ENCODE measurements at places on chromosomes 16 and 17.

DNA sequence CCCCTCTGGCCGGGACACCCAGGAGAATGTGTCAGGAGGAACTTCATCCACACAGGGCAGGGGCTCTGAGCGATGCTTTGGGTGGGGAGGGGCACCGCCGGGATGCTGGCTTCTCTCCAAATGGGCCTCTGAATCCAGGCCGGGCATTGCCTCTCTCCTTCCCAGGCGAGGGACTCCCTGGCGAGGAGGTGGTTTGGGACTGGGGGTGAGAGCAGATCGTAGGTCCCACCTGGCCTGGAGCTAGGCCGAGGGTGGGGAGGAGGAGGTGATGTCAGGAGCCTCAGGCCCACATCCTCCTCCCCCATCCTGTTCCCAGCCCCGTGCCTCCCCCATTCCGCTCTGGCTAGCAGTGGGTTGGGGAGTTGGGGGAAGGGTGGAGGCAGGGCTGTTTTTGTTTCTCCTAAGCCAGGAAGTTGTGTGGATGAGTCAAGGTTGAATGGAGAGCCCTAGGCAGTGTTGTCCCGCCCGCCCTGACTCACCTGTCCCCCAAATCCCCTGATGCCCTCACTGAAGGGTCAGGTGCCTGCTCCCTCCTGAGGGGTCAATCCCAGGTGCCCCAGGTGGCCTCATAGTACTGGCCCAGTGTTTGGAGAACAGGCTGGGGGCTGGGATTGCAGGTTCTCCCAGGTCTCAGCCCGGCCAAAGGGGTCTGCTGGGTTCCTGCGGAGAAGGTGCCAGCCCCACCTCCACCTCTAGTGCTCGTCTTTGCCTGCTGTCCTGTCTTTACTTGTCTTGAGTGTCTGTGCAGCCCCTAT lies 2.8 kb downstream of the GRB7 start:
- DNase-seq = no peak

DNA sequence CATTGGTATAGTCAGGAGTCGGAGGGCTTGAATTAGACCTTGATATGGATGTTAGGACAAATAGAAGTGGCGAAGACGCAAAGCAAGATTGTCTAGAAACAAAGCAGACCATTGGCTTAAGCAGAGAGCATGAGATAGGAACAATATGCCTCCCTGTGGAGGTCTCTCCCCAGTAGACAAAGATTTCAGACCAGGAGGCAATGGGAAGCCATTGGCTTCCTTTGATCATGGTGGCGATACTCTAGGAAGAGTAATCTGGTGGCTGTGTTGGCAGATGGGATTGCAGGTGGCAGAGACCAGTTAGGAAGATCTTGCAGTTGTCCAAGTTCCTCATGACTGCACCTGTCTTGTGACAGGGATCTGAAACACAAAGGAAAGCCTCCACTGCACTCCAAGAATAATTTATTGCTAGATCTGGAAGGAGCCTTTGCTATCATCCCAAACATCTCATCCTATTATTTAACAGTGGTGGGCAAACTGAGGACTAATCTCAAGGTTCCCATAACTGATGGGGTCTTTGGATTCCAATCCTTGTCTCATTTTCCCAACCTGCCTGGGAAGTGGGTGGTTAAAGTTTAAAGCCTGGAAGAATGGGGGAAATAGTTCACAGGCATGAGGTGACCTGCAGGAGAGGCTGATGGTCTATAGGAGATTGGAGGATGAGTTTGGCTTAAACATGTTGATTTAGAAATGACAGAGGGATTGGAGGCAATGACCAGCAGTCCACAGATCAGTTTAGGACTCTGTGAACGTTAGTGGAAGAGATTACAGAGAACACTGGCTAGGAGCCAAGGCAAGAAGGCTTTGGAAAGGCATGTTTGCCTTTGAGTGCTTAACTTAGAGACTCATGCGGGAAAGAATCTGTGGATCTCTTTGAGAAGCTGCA lies 37.0 kb downstream of the HLF start:
- DNase-seq = no peak

DNA sequence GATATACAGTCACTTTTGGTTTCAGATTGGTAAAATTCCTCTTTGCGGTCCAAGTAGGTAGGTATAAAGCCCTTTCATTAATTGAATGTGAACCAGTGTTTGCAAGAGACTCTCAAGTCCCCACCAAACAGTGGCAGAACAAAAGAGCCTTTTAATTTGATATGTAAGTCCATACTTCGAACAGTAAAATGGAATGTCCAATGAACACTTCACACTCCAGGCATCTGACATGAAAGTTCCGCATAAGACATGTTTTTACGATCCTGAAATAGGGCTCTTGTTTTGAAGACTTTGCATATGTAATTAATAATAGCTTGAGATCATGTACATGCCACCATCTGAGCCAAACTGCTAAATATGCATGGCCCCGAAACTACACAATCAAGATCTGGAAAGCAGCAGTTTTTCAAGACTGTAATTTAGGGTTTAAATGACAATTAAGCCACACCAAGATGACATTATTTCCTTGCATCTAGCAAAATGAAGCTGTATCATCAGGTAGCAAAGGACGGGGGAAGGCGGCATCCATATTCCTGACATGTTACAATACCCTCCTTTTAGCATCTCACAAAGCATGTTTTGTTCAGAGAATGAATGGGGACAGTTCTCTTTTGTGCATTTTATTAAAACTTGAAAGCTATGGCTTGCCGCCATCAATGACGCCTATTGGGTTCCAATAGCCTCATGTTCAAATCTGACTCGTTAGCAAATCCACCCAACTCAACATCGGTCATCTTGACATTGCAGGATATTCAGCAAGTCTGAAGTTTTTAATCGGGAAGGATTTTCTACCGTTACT lies 39.4 kb downstream of the LITAF start:
- DNase-seq = no peak

DNA sequence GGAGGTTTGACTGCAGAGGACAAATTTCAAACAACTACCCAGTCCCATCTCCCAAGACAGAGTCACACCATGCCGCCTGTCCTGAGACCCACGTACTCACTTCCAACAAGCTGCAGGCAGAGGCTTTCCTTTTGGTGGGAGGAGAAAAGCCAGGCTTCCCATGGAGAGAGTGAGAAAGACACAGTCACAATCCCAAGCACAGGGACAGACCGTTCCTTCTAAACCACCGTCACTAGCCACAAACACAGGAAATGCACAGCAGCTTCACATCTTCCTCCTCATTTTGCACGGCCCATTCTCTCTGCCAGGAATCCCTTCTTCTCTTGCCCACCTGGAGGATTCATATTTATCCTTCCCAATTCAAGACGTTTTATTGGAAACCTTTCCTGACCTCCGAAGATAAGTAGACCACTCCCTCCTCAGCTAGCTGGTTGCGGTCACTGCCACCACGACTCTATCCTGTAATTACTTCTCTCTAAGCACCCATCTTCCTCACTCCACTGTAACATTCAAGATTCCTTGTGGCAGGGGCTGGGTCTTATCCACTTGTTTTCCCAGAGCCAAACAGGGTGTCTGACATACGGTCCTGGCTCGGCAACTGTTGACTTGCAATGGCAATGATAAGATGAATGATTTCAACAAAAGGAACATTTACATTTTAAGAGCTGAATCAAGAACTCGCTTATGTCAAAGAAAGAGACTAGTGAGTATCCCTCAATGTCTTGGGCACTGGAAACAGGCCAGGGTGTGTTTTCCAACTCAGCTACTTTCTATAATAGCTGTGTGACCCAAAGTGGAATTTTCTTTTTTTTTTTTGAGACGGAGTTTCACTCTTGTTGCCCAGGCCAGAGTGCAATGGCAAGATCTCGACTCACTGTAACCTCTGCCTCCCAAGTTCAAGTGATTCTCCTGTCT lies 87.6 kb downstream of the XYLT1 start:
- DNase-seq = no peak

DNA sequence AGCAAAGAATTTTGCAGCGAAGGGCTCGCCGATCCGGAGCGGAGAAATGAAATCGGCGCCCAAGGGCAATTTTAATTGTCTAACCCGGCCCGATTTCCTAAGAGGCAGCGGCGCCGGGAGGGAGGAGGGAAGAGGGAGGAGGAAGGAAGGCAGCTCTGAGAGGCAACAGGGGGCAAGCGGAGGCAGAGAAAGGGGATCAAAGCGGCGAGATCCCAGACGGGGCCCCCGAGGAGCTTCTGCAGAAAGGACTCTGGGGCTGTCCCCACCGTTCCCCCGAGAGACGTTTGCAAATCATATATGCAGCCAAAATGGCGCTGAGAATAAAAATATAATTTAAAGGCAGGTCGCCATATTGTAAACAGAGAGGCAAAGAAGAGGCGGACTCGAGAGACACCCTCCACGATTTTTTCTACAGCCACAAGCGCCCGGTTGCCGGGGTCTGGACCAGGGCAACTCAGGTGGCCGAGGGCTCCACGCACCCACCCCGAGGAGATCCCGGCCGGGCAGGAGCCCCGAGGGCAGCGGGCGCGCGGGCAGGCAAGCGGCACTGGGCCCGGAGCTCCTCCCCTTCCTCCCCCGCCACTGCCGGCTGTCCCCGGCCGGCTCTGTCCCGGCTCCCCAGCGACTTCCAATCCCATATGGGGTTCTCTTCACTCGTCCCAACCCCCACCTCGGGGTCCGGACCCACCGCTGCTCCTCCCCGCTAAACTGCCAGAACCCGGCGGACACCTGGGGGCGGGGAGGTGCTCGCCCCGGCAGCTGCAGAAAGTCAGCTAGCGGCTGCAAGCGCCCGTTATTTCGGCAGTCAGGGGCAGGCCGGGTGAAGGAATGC lies 1.9 kb downstream of the PHF12 start:
- peak; percentile 56 for DNase-seq

DNA sequence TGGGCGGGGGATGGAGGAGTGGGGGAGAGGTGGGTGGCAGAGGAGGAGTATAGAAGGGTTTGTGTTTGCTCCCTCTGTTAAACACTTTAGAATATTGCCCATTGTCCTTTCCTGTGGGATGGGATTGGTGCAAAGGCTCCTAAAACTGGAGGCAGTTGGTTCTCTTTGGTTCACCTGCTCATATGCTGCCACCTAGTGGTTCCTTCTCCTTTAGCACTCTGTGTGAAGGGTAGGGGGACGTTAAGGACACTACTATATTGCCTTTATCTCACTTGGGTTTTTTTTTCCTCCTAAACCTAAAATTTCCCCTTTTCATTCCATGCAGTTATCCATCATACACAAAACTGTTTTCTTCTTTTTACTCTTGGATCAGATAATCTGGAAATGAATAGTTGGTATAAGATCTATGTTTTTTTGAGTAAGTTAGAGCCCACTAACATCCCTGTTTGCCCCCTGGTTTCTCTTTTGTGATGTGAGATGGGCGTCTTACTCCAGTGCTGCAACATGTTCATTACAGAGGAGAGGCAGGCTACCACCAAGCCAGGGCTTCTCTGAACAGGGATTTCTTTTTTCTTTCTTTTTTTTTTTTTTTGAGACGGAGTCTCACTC lies 23.8 kb downstream of the SNX11 start:
- DNase-seq = peak; percentile 69

DNA sequence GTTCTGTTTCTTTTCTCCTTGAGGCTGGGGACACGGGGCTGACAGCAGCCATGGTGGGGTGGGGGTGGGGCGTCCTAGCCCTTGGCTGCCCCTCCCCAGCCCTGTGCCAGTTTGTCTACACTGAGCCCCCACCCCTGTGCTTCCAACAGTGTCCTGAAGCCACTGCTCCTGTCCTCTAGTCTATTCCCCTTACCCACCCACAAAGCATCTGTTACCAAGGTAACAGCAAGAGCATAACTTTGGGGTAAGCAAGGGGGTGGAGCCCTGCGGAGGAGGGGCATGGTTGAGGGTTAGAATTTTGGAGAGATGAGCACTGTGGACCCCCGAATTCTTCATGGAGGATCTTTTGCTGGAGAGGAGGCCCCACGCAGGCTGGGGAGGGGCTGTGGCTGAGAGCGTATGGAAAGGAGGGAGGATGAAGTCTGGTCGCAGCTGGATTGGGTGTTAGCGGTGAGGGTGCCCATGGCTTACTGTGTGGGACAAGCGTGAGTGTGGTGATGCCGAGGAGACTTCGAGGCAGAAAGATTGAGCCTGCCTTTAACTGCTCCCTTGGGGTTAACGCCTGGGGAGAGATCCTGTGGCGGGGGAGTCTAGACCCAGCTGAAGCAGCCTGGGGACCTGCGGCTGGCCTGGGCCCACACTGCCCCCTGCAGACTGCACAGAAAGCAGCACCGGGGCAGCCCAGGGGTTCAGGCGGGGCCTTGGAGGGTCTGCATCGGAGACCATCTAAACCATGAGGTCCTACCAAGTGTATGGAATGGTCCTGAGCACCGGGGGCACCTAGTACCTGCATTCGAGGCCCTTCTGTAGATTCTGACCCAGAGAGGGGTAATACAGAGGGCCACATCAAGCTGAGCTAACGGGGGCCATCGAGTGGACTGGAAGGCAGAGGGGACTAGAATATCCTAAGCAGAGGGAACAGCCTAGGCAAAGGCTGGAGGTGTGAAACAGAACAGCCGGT lies 6.1 kb upstream of the STAC2 start:
- DNase-seq = peak; percentile 73

- DNase-seq = no peak
Observed at GRCh38 chr17:71329310-71330098, 791.3 kb upstream of the SOX9 start.

DNA sequence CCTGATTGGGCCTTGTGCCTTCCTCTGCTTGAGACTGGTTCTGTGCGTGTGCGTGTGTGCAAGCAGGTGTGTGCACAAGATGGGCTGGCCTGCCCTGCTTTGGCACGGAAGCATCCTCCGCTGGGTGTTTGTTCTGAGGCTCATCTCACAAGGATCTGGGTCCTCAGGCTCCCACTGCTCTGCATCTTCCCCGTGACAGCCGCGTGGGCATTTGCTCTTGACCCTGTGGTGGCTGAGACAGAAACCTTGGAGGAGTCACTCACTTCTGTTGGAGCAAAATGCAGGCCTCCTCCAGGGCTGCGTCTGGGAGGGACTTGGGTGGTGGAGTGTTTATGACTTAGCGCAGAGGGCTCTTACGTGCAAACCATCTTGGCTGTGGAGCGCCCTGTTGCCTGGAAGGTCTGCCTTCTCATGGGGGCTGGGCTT lies 119.2 kb downstream of the RPTOR start:
- no peak for DNase-seq

GRCh38 chr17:19549746-19550623 lies 16.3 kb downstream of the SLC47A1 start:
- DNase-seq = no peak

DNA sequence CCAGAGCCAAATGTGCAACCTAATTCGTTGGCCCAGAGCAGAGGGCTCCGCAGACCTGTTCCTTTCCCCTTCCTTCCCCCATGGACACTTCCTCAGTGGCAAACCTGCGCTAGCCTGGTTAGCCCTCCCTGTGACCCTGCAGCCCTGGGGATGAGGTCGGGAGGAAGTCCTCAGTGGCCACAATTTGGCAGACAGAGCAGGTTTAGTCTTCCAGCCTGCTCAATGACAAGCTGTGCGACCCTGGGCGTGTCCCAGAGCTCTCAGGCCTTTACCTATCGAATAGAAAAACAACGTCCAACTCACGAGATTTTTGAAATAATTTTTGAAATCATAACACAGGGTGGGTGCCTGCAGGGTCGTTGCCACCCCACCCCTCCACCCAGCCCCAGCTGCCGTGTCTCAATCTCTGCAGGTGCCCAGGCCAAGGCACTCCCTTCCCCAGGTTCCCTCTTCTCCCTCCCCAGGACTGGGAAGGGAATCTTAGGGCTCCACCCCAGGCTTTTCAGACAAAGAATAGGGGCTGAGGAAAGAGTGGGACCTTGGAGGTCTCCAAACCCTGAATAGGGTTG lies 1.4 kb downstream of the HBM start:
- DNase-seq = no peak

Measured in CD4-positive, alpha-beta T cell treated with Interleukin-12 subunit alpha and Interleukin-12 subunit beta, for 1 hour (primary cell).